ENCODE measurements at places on chromosomes 4 and X.

DNA sequence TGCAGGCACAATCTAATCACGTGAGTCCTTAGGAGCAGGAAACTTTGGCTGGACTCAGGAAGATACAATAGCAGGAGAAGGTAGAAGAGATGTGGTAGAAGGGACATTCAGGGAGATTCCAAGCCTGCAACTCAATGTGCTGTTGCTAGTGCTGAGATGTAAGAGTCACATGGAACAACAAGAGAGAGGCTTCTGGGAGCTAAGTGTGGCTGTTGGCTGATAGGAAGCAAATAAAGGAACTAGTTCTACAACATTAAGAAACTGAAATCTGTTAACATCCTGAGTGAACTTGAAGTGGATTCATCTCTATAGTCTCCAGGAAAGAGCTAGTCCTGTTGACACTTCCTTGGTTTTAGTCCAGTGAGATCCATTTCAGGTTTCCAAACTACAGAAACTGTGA is 1207.4 kb downstream of the ADGRL3 start:
- no peak for DNase-seq

DNA sequence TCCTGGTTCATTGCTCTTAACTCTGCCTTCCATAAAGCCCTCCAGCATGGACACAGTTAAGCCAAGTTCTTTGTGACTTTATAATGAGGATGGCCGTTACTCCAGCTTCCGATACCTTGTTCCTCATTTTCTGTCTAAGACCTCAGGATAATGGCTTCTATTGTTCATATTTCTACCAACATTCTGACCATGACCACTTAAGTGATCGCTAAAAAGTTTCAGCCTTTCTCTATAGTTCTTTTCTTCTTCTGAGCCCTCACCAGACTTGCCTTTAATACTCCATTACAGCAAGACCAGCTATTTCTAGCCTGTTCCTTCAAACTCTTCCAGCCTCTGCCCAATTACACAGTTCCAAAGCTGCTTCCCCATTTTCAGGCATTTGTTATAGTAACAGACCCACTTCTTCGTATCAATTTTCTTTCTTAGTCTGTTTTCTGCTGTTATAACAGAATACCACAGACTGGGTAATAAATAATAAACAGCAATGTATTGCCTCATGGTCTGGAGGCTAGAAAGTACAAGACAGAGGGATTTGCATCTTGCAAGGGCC is 12.3 kb downstream of the RNF175 start:
- no peak for DNase-seq

DNA sequence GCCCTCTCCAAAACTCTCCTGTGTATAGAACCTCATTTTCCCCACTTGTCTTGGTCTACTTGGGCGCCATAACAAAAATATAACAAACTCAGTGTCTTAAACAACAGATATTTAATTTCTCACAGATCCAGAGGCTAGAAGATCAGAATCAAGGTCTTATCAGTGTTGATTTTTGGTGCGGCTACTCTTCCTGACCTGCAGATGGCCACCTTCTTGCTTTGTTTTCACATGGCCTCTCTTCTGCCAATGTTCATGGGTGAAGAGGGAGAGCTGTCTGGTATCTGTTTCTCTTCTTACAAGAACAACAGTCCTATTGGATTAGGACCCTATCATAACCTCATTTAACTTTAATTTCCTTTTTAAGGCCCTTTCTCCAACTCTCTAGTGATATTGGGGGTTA is 177.3 kb downstream of the PABPC4L start:
- peak; percentile 30 for DNase-seq

DNA sequence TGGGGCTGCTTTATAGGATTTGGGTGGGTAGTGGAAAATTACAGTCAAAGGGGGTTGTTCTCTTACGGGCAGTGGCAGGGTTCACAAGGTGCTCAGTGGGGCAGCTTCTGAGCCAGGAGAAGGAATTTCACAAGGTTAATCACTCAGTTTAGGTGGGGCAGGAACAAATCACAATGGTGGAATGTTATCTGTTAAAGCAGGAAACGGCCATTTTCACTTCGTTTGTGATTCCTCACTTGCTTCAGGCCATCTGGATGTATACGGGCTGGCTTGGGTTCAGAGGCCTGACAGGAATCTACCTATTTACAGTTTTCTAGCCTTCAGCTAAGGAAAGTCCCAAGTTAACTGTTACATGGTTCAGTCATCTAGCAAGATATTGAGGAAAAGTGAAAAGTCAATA is 1003.5 kb downstream of the STPG2 start:
- no peak for DNase-seq

DNA sequence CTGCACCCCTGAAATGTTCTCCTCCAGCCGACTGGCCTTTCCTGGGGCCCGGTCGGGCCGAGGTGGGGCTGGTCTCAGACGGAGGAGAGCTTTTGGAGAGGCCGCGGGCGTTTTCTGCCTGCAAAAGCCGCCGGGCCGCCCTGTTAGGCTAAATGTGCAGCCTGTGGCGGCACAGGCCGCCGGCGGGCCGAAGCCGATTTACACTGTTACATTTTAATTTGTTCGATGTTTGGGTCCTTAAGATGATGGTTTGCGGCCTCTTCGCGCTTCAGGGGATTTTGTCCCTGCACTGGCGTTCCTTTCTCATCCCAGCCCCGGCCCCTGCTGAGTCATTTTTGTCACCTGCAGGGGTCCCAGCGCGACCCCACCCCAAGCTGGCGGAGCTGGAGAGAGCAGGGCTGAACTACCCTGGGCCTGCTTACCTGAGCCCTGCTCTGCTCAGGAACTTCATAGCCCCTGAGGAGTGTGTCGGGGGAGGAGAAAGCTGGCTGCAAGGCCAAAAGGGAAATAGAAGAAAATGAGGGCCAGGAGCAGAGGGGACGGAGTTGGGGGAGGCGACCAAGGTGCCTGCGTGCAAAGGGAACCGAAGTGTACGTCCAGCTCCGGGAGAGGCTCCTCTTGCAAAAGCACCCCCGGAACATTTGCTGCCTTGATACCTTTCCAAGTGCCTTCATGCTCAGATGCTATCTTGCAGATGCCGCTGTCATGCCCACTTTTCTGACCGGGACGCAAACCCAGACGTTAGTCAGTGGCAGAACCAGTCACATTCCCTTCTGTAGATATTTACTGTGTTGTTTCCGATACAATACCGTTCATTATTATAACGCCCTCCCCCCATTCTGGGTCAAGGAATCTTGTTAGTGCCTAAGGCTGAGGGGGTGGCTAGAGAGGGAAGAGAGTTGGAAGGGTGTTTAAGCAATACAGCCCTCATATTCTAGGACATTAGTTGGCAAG is 977 bp upstream of the RBBP7 start:
- DNase-seq, result no peak

GRCh38 chr4:37885496-37885895 is 5.4 kb upstream of the TBC1D1 start:
- no peak for DNase-seq

DNA sequence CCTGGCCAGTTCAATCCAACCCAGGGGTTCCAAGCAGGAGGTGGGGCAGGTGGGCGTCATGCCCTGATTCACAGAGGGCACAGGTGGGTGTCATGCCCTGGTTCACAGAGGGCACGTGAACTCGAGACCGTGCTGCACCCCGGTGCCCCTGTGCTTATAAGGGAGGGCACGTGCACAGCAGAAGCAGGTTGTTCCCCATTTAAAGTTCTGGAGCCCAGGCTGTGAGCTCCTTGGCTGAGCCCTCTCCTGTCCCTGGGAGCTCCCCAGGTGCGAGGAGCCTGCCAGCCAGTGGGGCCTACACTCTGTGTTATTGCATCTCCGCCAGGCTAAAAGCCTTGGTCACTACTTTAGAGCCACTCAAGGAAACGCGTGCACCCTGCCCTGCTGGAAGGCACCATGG is 3.2 kb upstream of the CPZ start:
- DNase-seq, result no peak

- DNase-seq, result no peak
Measured at GRCh38 chrX:9339603-9340491, 125.0 kb upstream of the TBL1X start.

GRCh38 chrX:79133904-79134303 is 10.6 kb upstream of the GPR174 start:
- no peak for DNase-seq

- DNase-seq, result no peak
Measured at GRCh38 chr4:16142598-16143310, 58.9 kb upstream of the PROM1 start.

DNA sequence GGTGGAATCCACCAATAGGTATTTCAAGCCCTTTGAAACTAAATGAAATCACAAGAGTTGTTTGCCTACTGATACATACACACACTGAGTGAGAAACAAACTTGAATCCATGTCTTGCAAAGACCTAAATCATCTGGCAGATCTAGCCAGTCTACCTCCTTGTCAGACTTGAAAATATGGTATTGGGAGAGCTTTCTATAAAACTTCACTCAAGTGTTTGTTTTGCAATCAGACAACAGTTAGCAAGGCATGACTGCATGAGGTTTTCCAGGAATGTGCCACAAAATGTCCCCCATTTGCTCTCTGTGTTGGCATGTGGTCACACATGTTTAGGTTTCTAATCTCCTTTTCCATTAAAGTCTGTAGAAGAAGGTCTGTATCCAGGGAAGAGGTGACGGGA is 52.4 kb downstream of the MAP3K15 start:
- no peak for DNase-seq

- no peak for DNase-seq
Measured at GRCh38 chr4:96776920-96777527, 937.1 kb downstream of the PDHA2 start.

GRCh38 chrX:44954562-44954961 is 81.6 kb downstream of the KDM6A start:
- DNase-seq, result no peak

DNA sequence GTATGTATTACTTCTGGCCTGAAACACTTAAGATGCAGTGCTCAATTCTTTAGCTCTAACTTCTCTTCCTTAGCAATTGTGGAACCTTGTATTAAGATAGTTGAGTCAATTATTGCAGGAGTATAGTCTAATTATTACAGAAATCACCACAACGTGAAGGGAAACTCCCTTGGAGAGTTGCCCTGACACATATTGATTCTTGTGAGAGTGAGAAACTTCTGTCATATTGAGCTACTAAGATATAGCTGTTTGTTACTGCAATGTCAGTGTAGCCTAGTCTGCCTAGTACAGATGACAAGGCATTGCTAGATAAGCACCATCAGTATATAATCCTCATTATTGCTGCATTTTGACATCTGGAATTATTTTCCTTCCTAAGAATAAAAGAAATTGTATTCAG is 82.7 kb upstream of the TEX13C start:
- DNase-seq, result no peak

DNA sequence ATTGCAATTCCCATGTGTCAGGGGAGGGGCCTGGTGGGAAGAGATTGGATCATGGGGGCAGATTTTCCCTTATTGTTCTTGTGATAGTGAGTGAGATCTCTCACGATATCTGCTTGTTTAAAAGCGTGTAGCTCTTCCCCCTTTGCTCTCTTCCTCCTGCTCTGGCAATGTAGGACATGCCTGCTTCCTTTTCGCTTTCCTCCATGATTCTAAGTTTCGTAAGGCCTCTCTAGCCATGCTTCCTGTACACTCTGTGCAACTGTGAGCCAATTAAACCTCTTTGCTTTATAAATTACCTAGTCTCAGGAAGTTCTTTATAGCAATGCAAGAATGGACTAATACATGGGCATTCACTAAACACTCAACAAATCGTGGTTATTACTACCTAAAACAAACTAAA is 37.2 kb upstream of the PAPSS1 start:
- no peak for DNase-seq

DNA sequence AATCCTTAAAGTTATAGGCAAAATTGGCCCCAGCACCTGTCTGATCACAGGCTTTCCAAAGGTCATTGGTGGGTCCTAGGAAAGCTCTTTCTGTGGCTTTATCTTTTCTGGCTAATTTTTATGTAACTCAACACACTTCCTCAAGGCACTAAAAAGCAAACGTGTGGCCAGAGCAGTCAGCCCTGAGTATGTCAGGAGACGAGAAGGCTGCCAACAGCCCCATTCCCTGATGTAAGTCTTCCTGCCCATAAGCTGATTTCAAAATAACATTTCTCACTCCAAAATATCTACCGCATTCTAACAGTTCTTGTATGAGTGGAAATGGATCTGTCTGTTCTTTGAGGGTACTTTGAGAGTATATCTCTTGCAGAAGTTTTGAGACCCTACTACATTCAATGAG is 25.5 kb upstream of the FUNDC1 start:
- no peak for DNase-seq

DNA sequence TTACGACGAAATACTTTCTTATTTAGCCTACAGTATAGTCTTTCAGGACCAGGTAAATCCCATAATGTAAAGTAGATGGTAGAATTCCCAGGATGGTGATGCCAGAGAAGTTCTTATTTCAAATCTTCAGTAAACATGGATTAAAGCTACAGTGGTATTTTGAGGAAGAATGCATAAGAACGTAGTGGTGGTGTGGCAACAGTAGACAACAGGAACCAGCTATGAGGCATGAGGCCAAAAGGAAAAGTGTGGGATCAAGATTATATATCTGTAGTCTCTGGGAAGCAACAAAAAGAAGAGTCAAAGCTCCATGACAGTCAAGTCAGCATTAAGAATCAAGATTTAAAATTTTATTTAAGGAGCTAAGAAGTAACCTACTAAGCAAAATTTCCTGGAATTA is 60.2 kb downstream of the METTL14 start:
- no peak for DNase-seq

GRCh38 chr4:113170115-113170804 is 120.8 kb downstream of the ANK2 start:
- DNase-seq, result no peak

- DNase-seq, result no peak
Measured at GRCh38 chr4:184171011-184171410, 46.7 kb downstream of the ENPP6 start.

DNA sequence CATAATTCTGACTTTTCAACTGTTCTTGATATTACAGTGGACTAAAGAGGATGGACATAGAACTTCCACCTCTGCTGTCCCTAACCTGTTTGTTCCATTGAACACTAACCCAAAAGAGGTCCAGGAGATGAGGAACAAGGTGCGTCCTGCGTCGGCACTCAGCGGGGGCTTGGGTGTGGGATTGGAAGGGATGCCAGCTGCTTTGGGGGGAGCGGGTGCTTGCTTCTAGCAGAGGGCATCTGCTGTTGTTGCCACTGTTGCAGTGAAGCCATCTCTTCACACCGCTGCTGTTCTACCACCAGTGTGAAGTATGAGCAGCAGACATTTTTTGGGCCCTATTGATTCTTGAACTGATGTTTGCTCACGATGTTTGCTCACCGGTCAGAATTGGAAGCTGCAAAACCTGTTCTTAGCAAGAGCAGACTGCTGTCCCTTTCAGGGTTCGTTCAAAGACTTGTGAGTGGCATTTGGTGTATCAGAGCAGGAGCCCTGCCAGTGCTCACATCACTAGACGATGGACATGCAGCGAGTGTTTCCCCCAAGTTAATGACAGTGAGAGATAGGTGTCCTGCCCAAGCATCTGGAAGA is 55.4 kb downstream of the NOP14 start:
- DNase-seq, result no peak

DNA sequence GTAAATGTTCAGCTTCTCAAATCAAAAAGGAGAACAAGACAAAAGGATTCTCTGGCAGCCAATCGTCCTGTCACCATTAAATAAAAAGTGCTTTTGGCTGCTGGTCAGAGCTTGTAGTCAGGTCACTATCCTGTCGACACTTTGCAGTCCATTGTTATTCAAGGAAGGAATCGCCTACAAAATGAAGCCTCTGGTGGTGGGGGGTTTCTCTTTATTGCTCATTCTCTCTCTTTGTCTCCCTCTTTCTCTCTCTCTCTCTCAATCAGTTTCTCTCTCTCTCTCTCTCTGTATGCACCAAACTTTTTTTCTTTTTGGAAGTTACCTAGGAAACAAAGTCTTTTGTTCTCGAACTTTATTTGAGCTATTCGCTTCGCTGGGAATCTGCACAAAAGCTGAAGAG is 17.6 kb upstream of the SCML1 start:
- DNase-seq, result no peak

GRCh38 chrX:139905051-139905450 is 27.8 kb downstream of the ATP11C start:
- no peak for DNase-seq
